Dorsolateral prefrontal cortex (tissue), 122 donors: ENCODE measurements at places on chromosomes 16 and 17. TPM values are rescaled to one million over a fixed set of nuclear protein-coding genes. Genes with fewer than 3 reads are reported as not detected.

GRCh38 chr16:5557966-5558365, 460.4 kb upstream of the EEF2KMT start:
- DNase-seq, result no peak

DNA sequence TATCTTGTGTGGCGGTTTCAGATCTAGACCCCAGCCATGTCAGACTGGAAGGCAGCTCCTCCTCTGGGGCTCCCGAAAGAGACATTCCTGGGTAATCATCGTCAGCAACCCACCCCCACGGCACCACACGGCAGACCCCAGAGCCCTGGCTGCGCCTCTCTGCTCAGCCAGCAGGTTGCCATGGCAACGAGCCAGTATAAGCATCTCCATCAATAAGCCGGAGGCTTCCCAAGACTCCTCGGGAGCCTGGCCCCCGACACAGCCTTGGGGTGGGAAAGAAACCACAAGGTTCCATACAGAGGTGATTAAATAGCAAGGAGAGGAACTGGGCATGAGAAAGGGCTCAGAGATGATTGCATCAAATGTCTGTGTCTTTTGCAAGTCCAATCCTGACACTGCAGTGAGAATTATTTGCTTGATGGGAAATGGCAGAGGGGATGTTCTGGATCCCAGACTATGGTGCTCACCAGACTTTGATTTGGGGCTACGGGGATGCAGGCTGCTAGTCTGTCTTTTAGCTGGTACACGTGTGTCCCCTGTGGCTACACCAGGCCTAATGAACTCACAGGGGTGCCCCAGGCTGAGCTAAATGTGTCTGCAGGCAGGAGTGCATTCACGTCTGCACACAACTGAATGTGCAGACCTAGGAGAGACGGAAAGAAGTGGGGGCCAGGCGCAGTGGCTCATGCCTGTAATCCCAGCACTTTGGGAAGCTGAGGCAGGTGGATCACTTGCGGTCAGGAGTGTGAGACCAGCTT, 320.5 kb upstream of the TNRC6C start:
- DNase-seq, result no peak

Gene MARVELD3
- not detected for total RNA-seq

- no peak for DNase-seq
These were observed 31.6 kb downstream of the IFT140 start for GRCh38 chr16:1580256-1580655.

DNA sequence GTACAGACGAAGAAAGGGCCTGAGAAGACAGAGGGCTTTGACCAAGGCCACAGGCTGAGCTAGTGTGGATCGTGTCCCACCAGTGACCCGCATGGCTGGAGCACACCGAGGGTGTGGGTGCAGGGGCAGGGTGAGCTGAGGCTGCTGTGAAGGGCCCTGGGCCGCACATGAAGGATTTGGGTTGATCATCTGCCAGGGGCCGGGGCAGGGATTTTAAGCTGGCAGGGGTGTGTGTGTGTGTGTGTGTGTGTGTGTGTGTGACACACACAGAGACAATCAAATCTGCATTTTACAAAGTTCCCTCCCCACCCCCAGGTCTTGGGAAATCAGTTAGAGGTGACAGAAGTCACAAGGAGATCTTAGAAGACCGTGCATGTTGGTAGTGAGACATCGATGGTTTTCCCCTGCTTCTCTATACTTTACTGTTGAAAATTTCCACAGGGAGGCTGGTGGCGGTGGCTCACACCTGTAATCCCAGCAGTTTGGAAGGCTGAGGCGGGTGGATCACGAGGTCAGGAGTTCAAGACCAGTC, 65.2 kb downstream of the SRCIN1 start:
- DNase-seq, result no peak

DNA sequence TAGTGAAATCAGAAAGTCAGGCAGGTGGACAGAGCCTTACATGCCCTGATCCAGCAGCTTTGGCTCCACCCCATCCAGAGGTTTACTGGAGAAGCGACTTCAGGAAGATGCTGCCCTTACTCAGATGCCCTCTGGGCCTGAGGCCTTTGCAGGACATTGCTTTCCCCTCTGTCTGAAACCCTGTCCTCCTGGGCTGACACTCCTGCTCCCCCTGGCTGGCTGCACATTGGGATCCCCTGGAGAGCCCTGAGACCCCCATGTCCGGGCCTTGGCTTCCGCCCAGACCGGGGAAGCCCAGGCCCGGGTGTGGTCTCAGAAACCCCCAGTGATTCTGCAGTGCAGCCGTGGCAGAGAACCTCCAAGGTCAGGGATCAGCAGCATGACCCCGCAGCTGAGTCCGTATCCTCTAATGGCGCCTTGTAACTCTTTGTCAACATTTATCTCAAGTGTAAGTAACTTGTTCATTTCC, 36.6 kb downstream of the BCO1 start:
- no peak for DNase-seq

DNA sequence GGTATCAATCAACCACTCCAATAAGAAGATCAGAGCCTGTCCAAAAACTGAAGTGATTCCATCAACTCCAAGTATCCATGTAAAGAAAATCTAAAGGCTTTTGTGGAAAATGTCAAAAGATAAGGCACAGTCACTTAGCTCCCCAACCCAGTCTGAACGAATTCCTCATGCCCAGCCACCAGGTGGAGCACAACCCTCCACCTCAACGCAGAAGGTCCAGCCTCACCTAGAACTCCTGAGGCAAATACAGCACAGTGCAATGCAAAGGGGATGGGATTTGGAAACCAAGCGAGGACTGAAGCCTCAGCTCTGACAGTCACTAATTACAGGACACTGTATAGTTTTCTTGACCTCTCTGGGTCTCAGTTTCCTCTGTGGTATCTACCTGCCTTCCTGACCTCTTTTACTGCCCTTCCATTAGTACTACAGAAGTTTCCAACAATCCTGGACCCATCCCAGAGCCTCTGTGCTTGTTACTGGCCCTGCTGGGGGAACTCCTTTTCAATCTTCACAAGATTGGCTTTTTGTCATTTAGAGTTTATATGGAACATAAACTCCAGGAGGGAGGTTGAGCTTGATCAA, 2.0 kb downstream of the NCBP3 start:
- DNase-seq, result no peak

Gene CUEDC1
- 30.4 TPM for total RNA-seq

DNA sequence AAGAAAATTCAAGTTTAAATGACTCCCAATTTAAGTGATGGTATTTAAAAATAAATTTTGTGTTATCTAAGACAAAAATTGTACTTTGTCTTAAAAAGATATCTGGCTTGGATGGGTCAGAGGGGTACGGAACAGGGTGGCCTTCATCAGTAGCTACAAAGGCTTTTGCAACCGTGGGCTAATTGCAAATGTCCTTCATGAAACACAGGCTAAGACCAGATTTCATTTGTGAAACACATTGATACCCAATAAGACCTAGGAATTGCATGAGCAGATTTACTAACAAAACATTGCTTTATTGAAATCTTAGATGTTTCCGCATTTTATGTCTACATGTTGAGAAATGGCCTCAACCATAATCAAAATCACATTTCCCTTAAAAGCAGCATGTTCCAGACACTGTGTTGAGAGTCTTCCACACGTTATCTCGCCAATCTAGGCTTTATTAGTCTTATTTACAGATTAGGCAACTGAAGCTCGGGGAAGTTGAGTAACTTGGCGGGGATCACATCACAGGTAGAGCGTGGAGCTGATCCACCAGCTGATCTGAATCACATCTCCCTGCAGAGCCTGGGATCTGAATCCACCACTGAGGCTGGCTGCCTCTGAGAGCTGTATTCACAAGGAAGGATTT, 21.8 kb downstream of the FBXO39 start:
- no peak for DNase-seq

Gene TBC1D28
- not detected for total RNA-seq

DNA sequence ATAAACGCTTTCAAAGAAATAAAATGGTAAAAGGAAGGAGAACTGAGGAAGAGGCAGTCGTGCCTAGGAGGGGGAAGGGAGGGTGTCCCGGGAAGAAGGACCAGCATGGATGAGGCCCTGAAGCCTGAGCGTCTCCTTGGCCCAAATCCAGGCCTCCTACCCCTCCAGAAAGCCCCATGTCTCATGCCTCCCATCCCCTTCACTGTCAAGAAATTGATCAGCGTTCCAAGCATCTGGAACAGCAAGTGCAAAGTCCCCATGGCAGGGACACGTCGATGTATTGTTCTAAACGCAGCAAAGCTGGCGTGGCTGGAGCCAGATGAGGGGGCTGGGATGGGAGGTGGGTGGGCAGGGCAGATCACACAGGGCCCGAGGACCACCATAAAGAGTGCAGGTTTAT, 22.6 kb downstream of the SEC14L5 start:
- peak; percentile 32 for DNase-seq

DNA sequence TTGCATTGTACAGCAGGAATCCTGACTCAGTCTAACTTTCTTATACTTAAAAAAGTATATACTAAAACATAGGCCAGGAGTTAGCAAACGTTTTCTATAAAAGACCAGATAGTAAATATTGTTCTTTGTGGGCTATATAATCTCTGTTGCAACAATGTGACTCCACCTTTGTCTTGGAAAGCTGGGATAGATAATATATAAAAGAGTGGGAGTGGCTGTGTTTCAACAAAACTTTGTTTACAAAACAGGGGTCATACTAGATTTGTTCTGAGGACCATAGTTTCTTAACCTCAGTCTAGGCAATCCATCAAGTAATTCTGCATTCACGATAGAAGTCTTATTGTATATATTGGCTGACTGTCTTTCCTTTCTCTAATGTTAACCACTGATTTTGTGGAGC, 9.0 kb upstream of the TBC1D3B start:
- DNase-seq, result no peak

GRCh38 chr16:23214796-23215195, 32.3 kb downstream of the SCNN1G start:
- no peak for DNase-seq

Gene MYCBPAP
- 6.1 TPM for total RNA-seq

Gene DOC2A
- total RNA-seq, result 98.7 TPM

DNA sequence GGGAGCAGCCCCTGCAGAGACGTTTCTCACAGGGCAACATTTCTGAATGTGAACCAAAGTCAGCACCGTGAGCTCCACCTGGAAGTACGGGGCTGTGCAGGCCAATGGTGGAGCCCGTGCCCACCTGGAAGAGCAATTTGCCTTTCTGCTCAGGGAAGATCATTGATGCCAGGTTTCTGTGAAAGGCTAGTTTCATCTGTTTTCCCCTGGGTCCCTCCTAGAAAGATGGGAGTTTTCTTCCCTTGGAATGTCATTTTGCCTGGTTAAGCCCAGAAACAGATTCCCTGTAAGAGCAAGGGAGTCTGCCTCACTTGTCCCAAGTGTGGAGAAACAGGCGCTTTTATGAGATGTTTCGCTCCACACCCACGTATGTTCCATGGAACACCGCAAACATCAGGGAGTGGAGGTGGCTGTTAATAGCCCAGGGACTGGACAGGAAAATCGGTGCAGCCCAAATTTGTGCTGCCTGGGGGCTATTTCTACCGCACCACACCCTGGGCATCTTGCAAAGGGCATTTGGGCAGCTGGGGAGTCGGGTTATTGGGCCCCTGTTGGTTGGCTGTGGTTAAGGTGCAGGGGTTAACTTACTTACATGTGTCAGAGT, 2.6 kb downstream of the SLC6A4 start:
- no peak for DNase-seq

GRCh38 chr16:10070591-10070990, 111.6 kb downstream of the GRIN2A start:
- no peak for DNase-seq

Gene TP53TG3F
- total RNA-seq, result not detected

GRCh38 chr16:86939609-86940008, 361.3 kb downstream of the FOXL1 start:
- DNase-seq, result no peak

DNA sequence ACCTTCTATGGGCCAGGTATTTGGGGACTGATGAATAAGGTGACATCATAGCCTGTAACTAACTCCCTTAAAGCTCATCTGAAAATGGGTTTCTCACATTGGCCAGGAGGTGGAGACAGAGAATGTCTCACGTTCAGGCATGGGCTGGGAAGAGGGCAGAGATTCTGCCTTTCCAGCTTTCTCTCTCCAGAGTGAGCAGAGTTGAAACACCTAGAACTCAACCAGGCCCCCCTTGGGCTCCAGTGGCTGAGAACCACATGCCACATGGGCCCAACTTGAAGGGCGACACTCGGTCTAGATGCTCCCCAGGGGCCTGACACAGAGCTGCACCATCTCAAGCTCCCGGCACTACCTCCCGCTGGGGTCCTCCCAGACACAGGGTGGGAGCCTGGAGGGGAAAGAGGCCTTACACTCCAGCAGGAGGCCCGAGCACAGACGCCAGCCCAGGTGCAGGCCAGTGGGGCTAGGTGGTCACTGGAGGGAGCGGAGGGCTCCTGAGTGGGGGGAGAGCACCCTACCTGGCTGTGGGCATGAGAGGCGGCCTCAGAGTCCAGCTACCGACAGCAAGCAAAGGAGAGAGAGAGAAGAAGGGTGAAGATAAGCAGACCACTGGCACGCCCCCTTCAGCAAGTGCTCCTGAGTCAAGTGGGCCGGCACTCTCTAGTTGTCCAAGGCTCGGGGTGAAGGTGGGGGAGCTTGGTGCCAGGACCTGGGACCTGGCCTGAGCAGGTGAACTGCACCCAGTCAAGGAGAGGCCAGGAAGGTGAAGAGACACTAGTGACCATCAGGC, 55.9 kb downstream of the MYO18A start:
- DNase-seq, result peak; percentile 68

- DNase-seq, result no peak
These were observed 1.0 kb downstream of the KAT8 start for GRCh38 chr16:31118223-31119155.

Gene TAT
- not detected for total RNA-seq

- DNase-seq, result peak; percentile 92
These were observed 1.6 kb downstream of the TP53 start for GRCh38 chr17:7685533-7686221.

Gene SLC35G6
- not detected for total RNA-seq

DNA sequence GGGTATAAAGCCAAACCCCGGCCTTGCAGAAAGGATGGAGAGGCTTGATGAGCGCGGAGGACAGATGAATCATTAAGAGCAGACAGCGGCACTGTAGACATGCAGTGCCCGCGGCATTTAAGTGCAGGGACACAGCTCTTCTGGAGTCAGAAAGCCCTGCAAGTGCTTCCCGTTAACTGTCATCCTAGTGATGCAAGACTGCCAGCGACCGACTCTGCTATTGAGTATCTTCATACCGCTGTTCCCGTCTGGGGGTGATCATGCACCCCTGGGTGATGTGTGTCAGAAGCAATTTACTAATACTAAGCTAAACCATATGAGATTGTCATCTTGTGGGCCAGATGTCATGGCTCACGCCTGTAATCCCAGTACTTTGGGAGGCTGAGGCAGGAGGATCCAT, 101.0 kb downstream of the ABCC6 start:
- no peak for DNase-seq

GRCh38 chr16:79902351-79902750, 301.8 kb upstream of the MAF start:
- no peak for DNase-seq

GRCh38 chr16:80230328-80231120, 310.3 kb upstream of the DYNLRB2 start:
- no peak for DNase-seq

GRCh38 chr17:78038748-78039288, 80.3 kb downstream of the TNRC6C start:
- no peak for DNase-seq

Gene MYO15A
- 13.4 TPM for total RNA-seq
